Activated T-helper 1 cell treated with anti-CD3 and anti-CD28 coated beads, Interleukin-12 subunit alpha, Interleukin-12 subunit beta, Interleukin-2, Interleukin-4 antibody, amounts not matched to agents 30 ng/mL and 10 ng/mL and 1 ng/mL, durations not matched to agents 14 hours and 24 hours and 36 hours (primary cell): ENCODE measurements at places on chromosomes 16 and 17.

DNA sequence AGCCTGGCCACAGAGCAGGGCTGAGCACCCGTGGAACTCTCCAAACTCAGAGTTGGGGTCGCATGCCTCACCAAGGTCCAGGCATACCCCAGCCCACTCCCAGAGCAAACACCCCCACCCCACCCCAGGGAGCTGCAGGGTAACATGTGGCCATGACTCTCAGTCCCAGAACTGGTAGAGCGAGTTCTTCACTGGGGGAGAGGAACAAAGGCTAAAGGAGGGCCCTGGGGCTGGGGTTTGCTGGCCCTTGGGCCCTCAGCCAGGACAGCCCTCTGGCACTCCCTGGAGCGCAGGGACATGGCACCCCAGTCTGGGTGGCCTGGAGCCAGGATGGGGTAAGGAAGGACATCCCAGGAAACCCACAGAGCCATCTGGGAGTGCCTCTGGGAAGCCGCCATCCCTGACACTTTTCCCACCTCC is 4.2 kb downstream of the HID1 start:
- DNase-seq = no peak

DNA sequence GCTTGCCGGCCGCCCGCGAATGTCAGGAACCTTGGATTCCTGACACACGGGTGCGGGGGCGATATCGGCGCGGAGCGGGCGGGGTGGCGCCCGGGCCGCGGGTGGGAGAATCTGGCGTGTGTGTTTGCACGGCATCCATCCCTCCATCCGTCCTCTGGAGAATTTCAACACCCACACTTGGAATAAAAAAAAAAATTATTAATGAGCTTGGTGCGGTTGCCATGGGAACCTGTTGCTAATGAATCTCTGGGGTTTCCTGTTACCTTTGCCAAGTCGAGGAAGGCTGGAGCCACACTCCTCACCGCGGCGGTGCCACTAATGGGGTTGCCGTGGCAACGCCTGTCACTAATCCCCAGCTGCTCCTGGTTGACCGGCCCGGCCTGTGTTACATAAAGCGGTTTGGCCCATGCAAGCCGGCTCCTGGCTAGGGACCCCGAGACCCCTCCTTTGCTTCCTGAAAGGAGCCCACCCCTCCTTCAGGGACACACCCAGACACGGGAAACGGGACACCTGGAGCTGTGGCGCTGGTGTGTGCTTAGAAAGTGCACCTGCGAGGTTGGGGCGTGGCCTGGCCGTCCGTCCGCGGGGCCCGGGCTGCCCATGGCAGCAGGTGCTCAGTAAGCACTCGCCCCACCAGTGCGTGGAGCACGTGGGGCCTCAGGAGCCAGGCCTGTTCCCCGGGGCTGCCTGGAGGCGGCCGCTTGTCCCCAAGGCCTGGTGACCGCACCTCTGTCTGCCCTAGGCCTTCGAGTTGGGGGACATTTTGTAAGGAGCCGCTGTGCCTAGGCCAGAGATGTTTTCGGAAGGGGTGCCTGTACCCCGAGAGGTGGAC is 14.6 kb downstream of the CACNA1H start:
- DNase-seq = no peak

DNA sequence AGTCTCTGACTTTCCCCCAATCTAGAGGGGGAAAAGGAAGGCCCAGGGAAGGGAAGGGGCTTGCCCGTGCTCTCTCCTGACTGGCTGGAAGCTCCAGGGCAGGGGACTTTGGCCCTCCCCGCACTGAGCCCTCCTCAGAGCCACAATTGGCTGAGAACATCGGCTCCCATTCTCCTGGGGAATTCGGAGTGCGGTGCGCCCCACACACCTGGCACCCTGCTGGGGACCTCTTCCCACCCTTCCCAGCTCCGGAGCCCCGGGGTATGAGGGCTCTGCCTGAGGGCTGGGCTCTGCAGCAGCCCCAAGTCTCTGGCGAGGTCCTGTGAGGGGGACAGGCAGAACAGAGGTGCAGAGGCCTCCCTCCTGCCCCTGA is 36.0 kb downstream of the PIMREG start:
- no peak for DNase-seq

GRCh38 chr16:14004031-14004728 is 66.9 kb upstream of the MRTFB start:
- no peak for DNase-seq

DNA sequence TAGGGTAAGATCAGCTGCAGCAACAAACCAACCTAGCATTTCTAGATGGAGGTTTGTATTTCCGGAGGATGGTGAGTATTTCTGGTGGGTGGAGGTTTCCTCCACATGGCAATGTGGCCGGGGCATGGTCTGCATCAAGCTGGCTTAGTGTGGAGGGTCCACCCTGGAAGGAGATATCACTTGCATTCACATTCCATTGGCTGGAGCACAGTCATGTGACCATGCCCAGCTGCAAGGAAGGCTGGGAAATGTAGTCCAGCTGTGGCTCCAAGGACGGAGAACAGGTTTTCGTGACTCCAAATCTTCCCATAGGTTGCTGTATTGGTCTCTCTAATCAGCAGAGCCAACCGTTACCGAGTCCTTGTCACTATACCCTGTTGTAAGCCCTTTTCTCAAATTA is 68.7 kb downstream of the RAI1 start:
- DNase-seq = peak; percentile 38

DNA sequence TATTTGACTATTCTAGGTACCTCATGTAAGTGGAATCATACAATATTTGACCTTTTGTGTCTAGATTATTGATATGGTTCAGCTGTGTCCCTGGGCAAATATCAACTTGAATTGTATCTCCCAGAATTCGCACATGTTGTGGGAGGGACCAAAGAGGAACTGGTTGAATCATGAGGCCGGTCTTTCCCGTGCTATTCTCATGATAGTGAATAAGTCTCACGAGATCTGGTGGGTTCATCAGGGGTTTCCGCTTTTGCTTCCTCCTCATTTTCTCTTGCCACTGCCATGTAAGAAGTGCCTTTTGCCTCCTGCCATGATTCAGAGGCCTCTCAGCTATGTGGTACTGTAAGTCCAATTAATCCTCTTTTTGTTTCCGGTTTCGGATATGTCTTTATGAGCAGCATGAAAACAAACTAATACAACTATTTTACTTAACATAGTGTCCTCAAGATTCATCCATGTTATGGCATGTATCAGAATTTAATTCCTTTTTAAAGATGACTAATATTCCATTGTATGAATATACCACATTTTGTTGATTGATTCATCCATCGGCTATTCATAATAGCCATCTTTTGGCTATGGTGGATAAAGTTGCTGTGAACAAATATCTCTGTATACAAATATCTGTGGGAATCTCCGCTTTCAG is 129.1 kb downstream of the FTO start:
- DNase-seq = no peak

GRCh38 chr16:21634216-21634615 is 18.2 kb downstream of the IGSF6 start:
- no peak for DNase-seq

- DNase-seq = no peak
Measured at GRCh38 chr17:77203846-77204245, 63.1 kb downstream of the SEC14L1 start.

GRCh38 chr17:2338315-2338657 is 985 bp downstream of the SGSM2 start:
- DNase-seq = no peak

DNA sequence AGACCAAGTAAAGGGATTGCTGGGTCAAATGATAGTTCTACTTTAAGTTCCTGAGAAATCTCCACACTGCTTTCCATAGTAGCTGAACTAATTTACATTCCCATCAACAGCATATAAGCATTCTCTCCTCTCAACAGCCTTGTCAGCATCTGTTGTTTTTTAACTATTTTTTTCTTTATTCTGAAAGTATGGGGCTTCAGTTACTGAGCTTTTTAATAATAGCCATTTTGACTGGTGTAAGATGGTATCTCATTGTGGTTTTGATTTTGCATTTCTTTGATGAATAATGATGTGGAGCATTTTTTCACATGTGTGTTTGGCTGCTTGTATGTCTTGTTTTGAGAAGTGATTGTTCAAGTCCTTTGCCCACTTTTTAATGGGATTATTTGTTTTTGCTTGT is 2.5 kb downstream of the KRTAP2-2 start:
- no peak for DNase-seq

- no peak for DNase-seq
Measured at GRCh38 chr16:89482817-89483205, 7.5 kb downstream of the ANKRD11 start.

- DNase-seq = no peak
Measured at GRCh38 chr16:51394421-51394820, 243.4 kb upstream of the SALL1 start.

DNA sequence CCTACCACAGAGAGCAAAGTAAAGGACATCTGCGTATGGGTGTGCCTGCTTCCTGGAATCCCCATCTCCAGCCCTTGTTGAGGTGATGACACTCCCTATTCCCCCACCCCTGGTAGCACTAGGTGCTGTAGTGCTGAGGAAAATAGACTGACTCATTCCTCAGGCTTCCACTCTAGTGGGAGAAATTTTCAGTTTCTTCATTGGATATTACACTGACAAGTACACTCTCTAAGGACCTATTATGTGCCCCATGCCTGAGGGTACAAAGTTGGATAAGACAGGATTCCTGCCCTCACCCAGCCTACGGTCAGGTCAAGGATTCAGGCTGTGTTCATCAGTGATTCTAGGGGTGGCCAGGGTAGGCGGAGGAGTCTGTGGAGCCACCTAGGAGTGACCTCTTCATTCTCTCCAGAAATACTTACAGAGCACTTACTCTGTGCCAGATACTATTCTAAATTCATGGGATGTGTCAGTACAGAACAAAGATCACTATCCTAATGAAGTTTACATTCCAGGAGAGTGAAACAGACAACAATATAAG is 4.5 kb upstream of the ZC3H7A start:
- DNase-seq = no peak

DNA sequence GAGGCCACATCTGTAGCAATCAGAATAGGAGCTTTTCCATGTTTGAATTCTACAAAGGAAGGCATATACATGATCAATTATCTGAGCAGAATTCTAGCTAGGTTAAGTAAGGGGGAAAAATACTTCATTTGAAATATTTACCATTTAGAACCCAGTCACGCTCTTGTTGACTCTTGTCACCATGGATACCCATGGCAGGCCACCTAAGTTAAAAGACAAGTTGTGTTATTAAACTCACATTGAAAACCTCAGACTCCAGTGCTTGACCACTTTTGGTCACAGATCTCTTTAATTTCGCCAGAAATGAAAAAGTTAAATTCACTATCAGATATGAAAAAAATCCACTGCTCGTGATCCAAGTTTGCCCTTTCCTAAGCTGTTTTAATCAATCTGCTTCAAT is 4.1 kb downstream of the DDX5 start:
- DNase-seq = no peak
